B cell (primary cell): ENCODE measurements at places on chromosomes 2 and 18.

DNA sequence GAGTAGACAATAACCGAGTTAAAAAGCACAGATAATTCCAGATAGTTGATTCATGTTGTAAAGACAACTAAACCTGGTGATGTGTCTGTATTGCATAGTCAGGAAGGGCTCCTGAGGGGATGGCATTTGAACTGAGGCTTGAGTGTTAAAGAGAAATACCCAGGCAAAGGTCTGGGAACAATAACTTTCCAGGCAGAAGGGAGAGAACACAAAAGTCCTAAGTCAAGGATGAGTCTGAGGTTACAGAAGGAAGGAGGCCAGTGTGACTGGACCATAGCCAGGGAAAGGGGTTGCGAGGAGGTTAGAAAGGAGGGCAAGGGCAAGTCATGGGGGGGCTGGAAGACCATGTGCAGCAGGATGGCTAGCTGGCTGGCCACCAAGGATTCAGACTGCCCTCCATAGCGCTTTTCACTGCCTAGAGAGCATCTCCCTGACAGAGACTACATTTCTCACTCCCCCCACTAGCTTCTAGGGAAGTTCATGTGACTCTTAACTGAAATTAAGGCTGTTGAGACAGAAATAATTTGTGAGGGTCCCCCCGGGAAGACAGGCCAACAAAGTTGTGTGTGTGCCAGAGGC is 135.5 kb upstream of the CREB1 start:
- DNase-seq: no peak
- no peaks in the 10 kb centered on the region for H3K27me3 ChIP-seq
- no peak overlapping the region for H3K4me3 ChIP-seq
- no peaks in the 10 kb centered on the region for H3K4me1 ChIP-seq
- no peak overlapping the region for H3K27ac ChIP-seq
- H3K36me3 ChIP-seq: no peaks in the 10 kb centered on the region

GRCh38 chr2:19846030-19846429 is 55.8 kb downstream of the TTC32 start:
- H3K27me3 ChIP-seq: no peaks in the 10 kb centered on the region
- H3K27ac ChIP-seq: no peak overlapping the region
- H3K4me1 ChIP-seq: no peaks in the 10 kb centered on the region
- DNase-seq: no peak
- H3K36me3 ChIP-seq: no peaks in the 10 kb centered on the region

- peak overlapping the region; percentile 9 for H3K27ac ChIP-seq
- no peak overlapping the region for H3K4me3 ChIP-seq
- H3K4me1 ChIP-seq: peaks cover 50% of the 10 kb centered on the region
- H3K36me3 ChIP-seq: peaks cover 3% of the 10 kb centered on the region
Observed at GRCh38 chr2:24328010-24328409, 32.3 kb downstream of the ITSN2 start.

GRCh38 chr2:20164061-20164733 is 60.7 kb downstream of the SDC1 start:
- H3K27me3 ChIP-seq: peaks cover 5% of the 10 kb centered on the region
- H3K4me1 ChIP-seq: no peaks in the 10 kb centered on the region
- no peak overlapping the region for H3K27ac ChIP-seq
- H3K36me3 ChIP-seq: no peaks in the 10 kb centered on the region
- DNase-seq: no peak
- H3K4me3 ChIP-seq: no peak overlapping the region

DNA sequence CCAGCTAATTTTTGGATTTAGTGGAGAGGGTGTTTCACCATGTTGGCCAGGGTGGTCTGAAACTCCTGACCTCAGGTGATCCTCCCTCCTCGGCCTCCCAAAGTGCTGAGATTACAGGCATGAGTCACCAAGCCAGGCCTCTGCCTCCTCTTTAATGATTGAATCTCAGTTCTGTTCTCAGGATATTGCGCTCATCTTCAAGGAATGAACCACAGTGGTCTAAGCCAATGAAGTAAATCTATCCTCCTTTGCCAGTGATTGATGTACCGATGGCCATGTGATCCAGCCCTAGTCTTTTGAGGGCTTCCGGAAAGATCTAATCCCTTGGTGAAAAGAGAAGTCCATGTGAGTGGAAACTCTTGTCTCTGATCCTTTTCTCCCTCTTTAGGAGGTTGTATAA is 48.6 kb downstream of the POLE4 start:
- no peak for DNase-seq
- no peak overlapping the region for H3K4me3 ChIP-seq
- H3K36me3 ChIP-seq: no peaks in the 10 kb centered on the region

DNA sequence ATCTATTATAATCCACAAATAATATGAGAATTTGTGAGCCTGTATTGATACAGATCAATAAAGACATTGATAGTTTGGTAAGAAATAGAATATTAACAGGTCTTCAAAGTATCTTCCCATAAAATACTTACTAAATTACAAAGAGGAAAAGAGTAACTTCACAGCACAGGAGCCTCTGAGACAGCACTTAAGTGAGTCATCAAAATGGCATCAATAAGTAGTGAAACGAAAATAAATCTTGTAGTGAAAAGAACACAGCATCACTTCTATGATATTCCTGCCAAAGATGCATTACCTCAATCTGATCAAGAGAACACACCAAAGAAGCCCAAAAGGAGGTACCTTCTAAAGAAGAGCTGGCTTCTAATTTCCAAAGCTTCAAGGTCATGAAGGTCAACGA is 116.4 kb downstream of the CBLN2 start:
- no peaks in the 10 kb centered on the region for H3K27me3 ChIP-seq
- DNase-seq: no peak
- no peak overlapping the region for H3K27ac ChIP-seq
- H3K4me3 ChIP-seq: no peak overlapping the region

GRCh38 chr18:69718912-69719547 is 228.6 kb downstream of the CD226 start:
- H3K4me1 ChIP-seq: no peaks in the 10 kb centered on the region
- no peak overlapping the region for H3K27ac ChIP-seq
- no peak for DNase-seq
- H3K4me3 ChIP-seq: no peak overlapping the region
- H3K36me3 ChIP-seq: no peaks in the 10 kb centered on the region
- no peaks in the 10 kb centered on the region for H3K27me3 ChIP-seq
